NCI-H748 treated with DMSO at 0.1 percent for 48 hours (cell line): ENCODE measurements at places on chromosomes 1 and 21.

- peak; percentile 10 for DNase-seq
These were observed 8.0 kb upstream of the MAN1C1 start for GRCh38 chr1:25608488-25609178.

GRCh38 chr1:183783767-183784637, 20.9 kb upstream of the RGL1 start:
- no peak for DNase-seq

DNA sequence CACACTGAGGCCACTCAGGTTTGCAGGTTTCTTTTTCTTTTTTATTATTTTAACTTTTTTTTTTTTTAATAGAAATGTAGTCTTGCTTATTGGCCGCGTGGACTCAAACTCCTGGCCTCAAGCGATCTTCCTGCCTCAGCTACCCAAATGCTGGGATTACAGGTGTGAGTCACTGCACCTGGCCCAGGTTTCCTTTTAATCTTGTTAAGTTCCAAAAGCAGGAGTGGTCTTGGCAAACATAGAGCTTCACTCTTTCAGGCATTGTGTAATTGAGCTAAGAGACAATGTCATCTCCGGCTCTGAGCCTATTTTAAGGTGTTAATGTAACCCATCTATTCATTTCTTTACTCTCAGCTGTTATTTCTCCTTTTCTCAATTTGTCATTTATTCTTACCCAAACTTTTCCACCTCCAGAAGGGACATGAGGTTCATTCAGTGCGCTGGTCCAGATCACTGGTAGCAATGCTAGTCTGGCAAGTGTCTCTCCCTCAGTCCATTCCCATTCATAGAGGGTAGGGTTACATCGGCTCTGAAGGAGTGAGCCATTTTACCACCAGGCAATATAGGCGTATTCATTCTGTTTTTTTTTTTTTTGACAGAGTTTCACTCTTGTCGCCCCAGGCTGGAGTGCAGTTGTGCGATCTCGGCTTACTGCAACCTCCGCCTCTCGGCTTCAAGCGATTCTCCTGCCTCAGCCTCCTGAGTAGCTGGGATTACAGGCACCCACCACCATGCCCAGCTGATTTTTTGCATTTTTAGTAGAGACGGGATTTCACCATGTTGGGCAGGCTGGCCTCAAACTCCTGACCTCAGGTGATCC, 11.3 kb upstream of the MFSD2A start:
- DNase-seq, result no peak

DNA sequence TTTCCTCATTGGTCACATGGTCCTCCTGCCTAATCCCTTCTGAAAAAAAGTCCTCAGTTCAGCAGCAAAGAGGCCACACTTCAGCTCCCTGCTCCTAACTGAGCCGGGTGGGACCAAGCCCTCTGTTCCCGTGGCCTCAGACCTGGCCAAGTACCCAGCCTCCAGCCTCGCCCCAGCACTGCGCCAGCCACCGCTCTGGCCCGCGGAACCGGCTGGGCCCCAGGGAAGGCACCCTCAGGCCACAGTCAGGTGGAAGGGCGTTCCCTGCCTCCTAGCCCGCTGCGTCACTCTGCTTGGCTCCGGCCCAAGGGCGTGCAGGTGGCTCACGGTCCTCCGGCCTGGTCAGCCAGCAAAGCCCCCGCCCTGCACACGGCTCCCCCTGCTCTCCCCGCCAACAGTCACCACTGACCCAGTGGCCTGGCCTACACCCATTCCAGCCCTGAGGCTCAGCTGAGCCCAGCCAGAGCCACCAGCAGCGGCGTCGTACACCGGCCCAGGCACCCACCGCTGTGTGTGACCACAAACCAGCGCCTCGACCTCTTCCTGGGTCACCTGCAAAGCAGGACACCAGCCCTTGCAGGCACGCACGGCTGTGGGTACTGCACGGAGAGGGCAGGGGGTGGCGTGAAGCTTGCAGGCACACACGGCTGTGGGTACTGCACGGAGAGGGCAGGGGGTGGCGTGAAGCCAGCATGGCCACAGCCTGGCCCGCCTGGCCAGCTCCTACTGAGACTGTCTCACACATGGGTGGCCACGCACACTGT, 19.4 kb downstream of the NADK start:
- no peak for DNase-seq

GRCh38 chr1:158019171-158019868, 25.9 kb downstream of the KIRREL1 start:
- DNase-seq, result no peak
